Left renal cortex interstitium (tissue), 4 donors: ENCODE measurements at places on chromosomes 6 and 20. TPM values are rescaled to one million over a fixed set of nuclear protein-coding genes. Genes with fewer than 3 reads are reported as not detected.

- DNase-seq = no peak
Observed at GRCh38 chr20:9600562-9600961, 86.2 kb downstream of the LAMP5 start.

DNA sequence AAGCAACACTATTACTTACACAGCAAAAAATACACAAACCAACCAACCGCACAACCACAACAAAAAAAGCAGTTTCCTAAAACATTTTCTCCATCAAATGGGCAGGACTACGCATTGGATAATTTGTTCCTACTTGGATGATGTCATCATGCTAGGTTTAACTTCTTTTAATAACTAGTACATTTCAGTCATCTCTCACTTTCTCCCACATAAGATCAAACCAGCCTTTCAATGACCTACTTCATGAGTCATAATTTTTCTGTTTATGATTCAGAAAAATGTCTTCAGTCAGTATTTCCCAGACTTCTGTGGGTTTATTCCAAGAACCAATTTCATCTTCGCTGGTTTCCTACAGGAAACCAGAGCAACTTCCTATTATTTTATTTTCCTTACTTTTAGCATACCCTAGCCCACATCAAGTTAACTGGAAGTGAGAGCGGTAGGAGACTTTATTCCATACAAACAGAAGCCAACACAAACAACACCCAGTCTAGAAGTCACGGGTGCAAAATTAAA is 134.2 kb downstream of the GMDS start:
- DNase-seq = no peak

DNA sequence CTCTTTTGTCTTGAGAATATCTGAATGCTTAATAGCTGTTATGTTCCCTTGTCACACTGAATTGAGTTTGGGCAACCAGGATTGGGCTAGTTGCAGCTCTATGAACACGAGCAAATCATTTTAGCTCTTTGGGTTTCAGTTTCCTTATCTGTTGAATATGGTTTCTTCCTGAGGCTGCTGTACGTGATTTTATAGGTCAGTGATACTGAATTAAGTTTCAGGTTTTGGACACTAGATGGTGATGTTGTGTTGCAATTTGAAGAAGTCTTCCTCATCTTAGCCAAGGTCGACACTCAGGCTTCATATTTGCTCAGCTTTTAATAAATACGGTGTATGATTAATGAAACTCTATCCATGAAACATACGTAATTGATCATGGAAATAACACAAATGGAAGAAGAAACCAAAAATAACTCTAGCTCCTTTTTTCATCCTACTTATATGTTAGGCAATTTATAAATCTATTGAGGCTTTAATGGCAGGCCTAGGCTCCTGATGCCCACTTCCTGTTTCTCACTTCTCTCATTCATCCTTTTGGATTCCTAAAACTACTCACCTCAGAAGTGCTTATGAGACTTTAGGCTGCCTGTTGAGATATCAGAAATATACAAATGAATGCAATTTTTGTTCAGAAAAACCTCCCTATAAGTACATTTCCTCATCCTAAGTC is 354.1 kb upstream of the MAP3K7 start:
- no peak for DNase-seq

DNA sequence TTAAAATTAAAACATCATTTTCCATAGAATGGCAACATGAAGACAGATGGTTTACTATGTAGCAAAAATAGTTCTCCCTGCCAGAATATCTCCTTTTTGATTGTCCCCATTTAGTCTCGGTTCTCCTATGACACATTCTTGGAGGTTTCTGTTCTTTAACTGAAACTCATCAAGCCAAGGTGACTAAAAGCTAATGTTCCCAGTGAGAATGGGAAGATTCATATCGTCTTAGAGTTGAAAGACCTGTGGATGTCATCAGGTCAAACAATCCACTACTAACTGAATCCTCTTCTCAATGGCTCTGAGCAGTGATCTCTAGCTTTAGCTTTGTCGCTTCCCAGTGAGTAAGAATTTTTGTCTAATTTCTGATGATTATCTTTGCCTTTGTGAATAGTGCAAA is 1.3 kb upstream of the DOK5 start:
- DNase-seq = no peak

DNA sequence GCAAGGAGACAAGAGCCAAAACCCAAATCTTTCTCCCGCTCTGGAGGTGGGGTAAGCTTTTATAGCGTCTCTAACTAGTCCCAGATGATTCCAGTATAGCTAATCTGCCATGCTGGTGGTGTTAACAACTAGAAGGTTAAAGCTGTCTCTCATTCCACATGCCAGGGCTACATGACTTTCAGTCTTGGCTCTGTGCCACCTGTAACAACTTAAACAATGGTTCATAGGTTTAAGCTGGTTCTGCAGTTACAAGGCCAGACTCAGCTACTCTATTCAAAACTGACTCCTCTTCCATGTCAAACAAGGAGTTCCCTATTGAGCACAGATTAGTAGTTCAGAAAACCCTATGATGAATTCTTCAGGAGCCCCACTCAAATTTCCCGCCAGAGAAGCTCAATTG is 128.9 kb downstream of the ELOVL4 start:
- no peak for DNase-seq

DNA sequence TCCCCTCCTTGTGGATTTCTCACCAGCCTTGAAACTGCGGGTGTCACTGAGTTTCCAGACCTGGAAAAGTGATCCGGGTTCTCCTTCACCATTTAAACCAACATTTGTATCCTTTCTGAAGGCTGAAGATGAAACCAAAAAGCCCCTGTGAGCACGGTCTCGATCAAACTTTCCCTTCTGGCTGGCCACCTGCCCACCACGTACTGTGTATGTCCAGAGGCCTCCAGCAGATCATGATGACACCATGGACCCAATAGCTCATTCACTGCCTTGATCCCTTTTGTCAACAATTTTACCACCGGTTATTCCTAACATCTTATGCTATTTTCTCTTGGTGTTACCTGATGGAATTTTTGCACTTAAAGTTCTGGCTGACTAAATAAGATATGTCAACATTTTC is 15.6 kb downstream of the ULBP1 start:
- no peak for DNase-seq

DNA sequence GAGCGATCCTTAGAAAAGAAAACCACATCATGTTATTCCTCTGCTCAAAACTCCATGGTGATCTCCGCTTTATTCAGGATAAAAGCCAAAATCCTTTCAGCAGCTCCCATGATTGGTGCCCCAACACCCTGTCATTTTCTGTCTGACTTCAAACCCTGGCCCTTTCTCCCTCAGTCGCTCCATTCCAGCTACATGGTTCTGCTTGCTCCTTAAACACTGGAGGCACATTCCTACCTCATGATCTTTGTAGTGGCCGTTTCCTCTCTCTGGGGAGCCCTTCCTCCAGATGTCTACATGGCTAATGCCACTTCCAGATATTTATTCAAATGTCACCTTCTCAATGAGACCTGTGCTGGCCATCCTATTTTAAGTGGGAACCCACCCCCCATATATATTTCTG is 100.8 kb downstream of the CAP2 start:
- DNase-seq = no peak

GRCh38 chr6:93418408-93419303 is 703 bp downstream of the EPHA7 start:
- peak; percentile 64 for DNase-seq

DNA sequence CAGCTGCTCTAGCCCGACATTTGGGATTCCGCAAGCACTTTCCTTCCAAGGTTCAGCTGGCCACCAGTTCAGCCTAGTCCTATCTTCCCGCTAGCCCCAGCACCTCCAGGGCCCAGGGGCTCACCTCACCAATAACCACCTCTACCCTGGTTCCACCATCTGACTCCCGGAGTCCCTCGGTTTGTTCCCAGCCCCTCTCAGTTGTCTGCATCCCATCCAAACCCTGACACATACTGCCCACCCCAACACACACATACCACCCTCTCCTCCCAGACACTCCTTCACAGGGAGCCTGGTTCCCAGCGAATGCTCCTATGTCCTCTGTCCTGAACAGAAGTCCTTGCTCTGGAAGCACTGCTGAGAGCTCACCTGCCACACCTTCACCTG is 418 bp downstream of the TNXB start:
- DNase-seq = no peak

DZANK1 gene
- polyA plus RNA-seq = 5.7 TPM

CSNK2B gene
- polyA plus RNA-seq = 234 TPM
